ENCODE measurements at places on chromosomes 6 and 20.

- DNase-seq, result no peak
Measured at GRCh38 chr6:140586426-140587061, 1212.1 kb upstream of the CITED2 start.

GRCh38 chr6:209432-210103 lies 82.7 kb upstream of the DUSP22 start:
- no peak for DNase-seq

DNA sequence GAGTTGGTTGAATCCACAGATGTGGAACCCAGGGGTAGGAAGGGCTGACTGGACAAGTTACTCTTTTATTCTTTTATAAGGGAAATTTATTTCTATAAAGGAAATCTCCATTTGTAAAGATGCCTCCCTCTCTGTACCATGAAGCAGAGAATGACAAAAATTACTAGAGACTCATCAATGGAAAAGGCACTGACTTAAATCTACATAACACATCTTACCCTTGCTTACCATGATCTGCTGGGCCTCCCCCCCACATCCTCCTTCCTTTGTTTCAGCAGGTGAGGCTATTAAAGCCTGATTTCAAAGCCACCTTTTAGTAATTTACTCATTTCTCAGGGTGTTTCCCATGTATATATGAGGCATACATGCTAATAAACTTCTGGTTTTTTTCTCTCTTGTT lies 130.2 kb upstream of the HDDC2 start:
- DNase-seq, result no peak

- no peak for DNase-seq
Measured at GRCh38 chr20:61656198-61656597, 404.1 kb downstream of the CDH4 start.

DNA sequence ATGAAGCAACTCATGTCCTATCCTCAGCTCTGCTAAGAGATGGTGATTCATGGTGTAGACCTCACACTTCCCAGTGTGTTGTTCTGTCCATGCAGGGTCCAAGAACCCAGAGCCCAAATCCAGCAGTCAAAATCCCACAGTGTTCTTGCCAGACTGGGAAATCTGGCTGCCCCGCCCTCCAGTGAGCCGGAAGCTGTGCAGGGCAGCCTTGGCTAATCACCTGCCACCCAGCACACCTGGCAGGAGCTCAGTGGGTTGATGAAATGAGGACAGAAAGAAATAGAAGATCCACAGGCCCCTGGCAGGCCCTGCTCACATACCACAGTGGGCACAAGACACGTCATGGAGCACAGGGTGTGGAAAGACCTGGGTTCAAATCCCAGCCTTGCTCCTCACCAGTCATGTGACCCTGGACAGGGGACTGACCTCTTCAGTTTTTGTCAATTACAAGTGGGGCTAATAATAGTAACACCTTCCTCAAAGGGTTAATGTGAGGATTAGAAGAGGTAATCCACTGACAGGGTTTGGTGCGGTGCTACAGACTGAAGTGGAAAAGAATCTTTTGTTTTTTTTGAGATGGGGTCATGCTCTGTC lies 13.6 kb upstream of the GUCA1A start:
- no peak for DNase-seq

DNA sequence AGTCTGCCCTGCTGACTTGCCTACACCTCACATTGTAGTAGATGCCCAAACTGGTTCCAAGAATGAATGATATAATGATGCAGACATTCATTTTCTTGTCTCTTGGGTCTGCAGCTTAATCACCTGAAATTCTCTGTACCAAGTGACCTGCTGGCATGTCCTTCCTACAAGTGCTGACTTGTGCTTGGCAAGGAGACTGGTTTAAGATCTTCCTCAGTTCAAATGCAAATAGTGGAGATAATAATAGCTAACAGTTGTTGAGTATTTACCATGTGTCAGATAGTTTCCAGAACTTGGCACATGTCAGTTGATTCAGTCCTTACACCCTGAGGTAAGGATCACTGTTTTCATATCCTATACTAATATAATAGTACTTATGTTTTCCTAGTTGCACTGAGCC lies 223.4 kb downstream of the SLC24A3 start:
- no peak for DNase-seq

- no peak for DNase-seq
Measured at GRCh38 chr6:7073821-7074525, 33.8 kb upstream of the RREB1 start.

DNA sequence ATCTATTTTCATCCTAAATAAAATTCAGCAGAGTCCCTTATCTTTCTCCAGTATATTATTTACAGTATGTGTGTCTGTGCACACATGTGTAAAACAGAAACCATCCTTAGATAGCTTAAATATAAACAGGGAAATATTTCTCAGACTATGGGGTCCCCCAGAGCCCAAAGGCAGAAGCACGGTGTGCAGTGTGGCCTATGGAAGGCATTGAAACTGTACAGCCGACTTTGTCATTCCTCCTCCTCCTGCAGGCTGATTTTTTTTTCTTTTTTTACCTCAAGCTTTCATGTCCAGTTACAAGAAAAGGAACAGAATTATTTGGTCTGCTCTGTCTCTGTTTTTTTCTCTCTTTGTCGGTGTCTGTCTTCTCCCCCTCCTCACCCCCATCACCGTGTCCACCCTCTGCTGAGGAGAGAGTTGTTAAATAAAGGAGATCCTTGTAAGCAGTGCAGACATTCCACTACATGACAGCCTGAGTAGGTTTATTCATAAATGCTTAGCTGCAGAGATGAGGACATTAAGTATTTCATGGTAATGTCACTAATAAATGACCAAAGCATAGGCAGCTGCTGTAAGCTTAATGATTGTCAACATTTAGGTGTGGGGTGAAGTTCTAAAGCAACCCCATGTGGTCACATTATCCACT lies 31.8 kb upstream of the SLC35D3 start:
- DNase-seq, result no peak

DNA sequence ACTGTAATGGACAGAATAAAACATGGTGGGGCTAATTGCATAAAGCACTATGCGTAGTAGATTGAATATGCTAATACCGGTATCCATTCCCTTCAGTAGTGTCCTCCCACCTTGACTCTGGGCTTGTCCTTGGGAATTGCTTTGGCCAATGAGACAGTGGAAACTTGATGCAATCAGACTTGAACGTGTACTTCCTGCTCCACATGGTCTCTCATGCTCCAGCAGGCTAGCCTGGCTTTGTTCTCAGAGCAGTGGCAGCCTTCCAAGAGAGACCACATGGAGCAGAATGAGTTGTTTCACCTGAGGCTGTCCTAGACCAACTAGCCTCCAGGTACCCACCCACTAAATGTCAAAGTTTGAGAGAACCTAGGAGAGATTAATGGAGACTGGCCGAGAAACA lies 37.0 kb upstream of the BTBD3 start:
- DNase-seq, result no peak
